ENCODE measurements at places on chromosomes 2 and 18. TPM values are rescaled to one million over a fixed set of nuclear protein-coding genes. Genes with fewer than 3 reads are reported as not detected.

The KYNU gene
- 0.75 TPM for total RNA-seq

The CAPG gene
- 7.4 TPM for total RNA-seq

The ZC3H8 gene
- 25.7 TPM for total RNA-seq

The DYSF gene
- total RNA-seq = not detected

The ELOA2 gene
- not detected for total RNA-seq

DNA sequence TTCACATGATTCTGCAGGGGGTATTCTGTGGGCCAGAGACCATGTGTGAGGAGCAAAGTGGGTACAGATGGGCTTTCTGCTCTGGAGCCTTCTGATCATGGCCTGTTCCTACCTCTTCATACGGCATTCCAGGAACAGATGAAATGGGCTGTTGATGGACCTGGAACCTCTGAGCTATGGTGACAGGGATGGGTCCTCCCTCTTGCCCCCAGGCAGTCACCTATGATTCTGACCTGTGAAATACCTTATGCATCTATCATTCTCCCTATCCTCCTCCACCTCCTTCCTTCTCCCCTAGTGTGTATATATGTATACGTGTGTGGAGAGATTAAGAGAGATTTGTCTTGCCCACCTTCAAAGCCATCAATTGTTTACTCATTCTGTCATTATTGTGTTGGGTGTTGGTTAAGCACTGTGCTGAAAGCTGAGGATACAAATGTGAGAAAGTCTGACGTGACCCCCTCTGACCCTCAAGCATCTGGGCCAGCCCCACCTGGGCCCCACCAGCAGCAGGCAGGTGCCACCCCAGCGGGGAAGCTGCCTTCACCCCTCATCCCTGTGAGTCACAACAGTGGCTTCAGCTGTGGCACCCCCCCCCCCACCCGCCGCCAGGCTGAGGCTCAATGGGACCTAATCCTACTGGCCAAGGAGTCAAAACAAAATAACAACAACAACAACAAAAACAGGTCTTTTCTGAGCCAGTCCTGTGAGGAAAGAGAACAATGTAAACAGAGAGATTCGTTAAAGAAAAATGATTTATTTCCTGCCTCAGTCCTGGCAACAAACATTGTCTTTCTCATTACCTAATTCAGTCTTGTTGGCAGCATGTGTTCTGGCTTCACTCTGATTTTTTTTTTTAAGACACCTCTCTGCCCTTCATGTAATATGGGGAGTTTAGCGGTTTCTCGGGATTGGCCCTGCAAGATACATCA is 103.8 kb upstream of the CDC42EP3 start:
- H3K27ac ChIP-seq = no peak overlapping the region
- DNase-seq = no peak
- H3K27me3 ChIP-seq = no peaks in the 10 kb centered on the region
- H3K4me1 ChIP-seq = peaks cover 8% of the 10 kb centered on the region

GRCh38 chr2:174344716-174345461 is 10.1 kb downstream of the SP9 start:
- no peak overlapping the region for H3K4me3 ChIP-seq
- H3K4me1 ChIP-seq = peaks cover 26% of the 10 kb centered on the region
- DNase-seq = peak; percentile 75
- H3K36me3 ChIP-seq = peaks cover 4% of the 10 kb centered on the region
- H3K27ac ChIP-seq = no peak overlapping the region
- no peaks in the 10 kb centered on the region for H3K27me3 ChIP-seq

DNA sequence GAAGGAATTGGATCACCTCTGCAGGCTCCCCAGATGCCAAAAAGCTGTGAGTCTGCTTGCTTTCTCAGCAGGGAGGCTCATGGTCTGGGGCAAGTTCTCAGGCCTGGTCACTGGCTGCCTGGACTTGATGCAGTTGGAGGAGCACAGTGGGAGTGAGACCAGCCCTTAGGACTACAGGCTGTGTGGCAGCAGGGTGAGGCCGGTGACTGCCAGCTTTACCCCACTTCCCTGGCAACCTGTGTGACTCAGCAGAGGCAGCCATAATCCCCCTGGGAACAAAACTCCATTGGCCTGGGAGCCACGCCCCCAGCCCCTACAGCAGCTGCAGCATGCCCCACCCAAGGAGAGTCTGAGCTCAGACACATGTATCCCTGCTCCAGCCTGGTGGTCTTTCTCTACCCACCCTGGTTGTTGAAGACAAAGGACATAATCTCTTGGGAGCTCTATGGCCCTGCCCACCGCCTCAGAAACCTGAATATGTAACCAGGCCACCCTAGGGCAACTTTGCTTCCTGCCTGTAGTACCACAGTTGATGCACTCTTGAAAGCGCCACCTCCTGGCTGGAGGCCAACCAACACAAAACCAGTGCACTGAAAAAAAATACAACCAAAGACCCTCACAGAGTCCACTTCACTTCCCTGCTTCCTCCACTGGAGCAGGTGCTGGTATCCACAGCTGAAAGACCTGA is 106.8 kb upstream of the SPATS2L start:
- H3K36me3 ChIP-seq = no peaks in the 10 kb centered on the region
- H3K27ac ChIP-seq = no peak overlapping the region
- no peak overlapping the region for H3K4me3 ChIP-seq
- peaks cover 3% of the 10 kb centered on the region for H3K4me1 ChIP-seq

DNA sequence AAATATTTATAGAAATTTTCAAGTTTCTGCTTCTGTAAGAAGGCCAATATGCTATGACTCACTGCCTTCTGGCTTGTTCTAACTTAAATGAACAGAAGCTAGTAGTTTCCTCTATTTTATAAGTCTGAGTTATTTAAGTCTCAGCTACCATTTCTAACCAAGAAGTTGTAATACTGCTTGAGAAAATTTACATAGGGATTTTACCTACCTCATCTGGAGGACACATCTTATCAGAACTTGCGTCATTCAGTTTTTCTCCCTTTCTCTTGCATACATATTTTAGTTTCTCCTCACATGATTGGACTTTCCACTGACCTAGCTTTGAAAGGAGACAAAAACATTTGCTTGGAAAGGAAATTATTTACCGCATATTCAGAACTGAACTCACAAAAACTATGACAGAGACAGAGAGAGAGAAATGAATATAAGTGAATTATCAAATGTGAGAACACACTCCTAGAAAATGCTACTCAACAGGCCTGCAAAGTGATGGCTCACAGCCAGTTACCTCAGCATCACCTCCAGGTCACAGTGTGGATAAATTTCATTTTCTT is 81.1 kb upstream of the CD302 start:
- H3K4me1 ChIP-seq = no peaks in the 10 kb centered on the region
- H3K4me3 ChIP-seq = no peak overlapping the region
- no peak overlapping the region for H3K27ac ChIP-seq
- no peaks in the 10 kb centered on the region for H3K27me3 ChIP-seq
- no peaks in the 10 kb centered on the region for H3K36me3 ChIP-seq

- no peaks in the 10 kb centered on the region for H3K36me3 ChIP-seq
- peaks cover 10% of the 10 kb centered on the region for H3K4me1 ChIP-seq
Observed at GRCh38 chr2:201931475-201931874, 102.2 kb upstream of the FZD7 start.

- H3K4me1 ChIP-seq = no peaks in the 10 kb centered on the region
- no peak overlapping the region for H3K4me3 ChIP-seq
- H3K36me3 ChIP-seq = no peaks in the 10 kb centered on the region
- no peak overlapping the region for H3K27ac ChIP-seq
Observed at GRCh38 chr2:55106148-55106547, 55.9 kb upstream of the RTN4 start.

- H3K27ac ChIP-seq = no peak overlapping the region
- H3K4me3 ChIP-seq = no peak overlapping the region
- no peaks in the 10 kb centered on the region for H3K36me3 ChIP-seq
- DNase-seq = no peak
- H3K4me1 ChIP-seq = no peaks in the 10 kb centered on the region
Observed at GRCh38 chr18:79000997-79001396, 21.4 kb downstream of the SALL3 start.

- H3K4me3 ChIP-seq = no peak overlapping the region
- no peaks in the 10 kb centered on the region for H3K36me3 ChIP-seq
- peaks cover 5% of the 10 kb centered on the region for H3K4me1 ChIP-seq
- no peak for DNase-seq
Observed at GRCh38 chr2:20578895-20579825, 71.7 kb downstream of the HS1BP3 start.

DNA sequence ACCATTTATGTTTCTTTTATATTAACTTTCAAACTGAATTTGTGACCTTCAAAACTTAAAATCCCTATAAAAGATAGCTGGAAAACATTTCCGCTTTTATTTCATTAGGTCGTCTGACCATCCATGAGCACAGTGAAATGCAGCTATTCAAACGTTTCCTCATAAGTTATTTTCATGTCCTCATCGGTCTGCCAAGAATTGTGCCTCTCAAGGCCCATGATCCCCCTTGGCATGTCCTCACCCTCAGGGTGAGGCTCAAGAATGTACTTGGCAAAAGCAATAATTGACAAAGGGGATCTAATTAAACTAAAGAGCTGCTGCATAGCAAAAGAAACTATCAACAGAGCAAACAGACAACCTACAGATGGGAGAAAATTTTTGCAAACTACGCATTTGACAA is 12.4 kb downstream of the SLC66A2 start:
- no peaks in the 10 kb centered on the region for H3K4me1 ChIP-seq
- no peak for DNase-seq
- H3K27ac ChIP-seq = no peak overlapping the region
- no peak overlapping the region for H3K4me3 ChIP-seq

- peaks cover 3% of the 10 kb centered on the region for H3K27me3 ChIP-seq
- H3K4me1 ChIP-seq = peaks cover 49% of the 10 kb centered on the region
- H3K36me3 ChIP-seq = peaks cover 9% of the 10 kb centered on the region
- peak; percentile 79 for DNase-seq
- peak overlapping the region; percentile 80 for H3K27ac ChIP-seq
Observed at GRCh38 chr18:74496508-74497323, 553 bp downstream of the CNDP2 start.

DNA sequence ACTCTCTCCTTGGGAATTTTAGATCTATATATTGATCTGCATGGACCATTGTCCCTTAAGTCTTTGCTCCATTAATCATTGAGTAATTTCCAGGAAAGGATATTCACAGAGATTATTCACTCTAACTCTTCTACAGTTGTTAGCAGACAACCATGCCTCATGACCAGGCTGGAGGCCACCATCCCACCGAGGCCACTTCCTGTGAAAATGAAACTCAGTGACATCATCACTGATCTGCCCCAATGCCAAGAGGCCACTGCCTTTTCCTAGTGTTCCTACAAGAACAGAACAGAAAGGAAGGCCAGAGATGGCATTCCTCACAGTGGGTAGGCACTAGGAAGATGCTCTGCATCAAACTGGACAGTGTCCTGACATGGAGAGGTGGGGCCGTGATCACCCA is 161.3 kb downstream of the DTNA start:
- no peak overlapping the region for H3K4me3 ChIP-seq
- no peaks in the 10 kb centered on the region for H3K27me3 ChIP-seq
- no peaks in the 10 kb centered on the region for H3K36me3 ChIP-seq
- H3K27ac ChIP-seq = no peak overlapping the region
- DNase-seq = no peak

DNA sequence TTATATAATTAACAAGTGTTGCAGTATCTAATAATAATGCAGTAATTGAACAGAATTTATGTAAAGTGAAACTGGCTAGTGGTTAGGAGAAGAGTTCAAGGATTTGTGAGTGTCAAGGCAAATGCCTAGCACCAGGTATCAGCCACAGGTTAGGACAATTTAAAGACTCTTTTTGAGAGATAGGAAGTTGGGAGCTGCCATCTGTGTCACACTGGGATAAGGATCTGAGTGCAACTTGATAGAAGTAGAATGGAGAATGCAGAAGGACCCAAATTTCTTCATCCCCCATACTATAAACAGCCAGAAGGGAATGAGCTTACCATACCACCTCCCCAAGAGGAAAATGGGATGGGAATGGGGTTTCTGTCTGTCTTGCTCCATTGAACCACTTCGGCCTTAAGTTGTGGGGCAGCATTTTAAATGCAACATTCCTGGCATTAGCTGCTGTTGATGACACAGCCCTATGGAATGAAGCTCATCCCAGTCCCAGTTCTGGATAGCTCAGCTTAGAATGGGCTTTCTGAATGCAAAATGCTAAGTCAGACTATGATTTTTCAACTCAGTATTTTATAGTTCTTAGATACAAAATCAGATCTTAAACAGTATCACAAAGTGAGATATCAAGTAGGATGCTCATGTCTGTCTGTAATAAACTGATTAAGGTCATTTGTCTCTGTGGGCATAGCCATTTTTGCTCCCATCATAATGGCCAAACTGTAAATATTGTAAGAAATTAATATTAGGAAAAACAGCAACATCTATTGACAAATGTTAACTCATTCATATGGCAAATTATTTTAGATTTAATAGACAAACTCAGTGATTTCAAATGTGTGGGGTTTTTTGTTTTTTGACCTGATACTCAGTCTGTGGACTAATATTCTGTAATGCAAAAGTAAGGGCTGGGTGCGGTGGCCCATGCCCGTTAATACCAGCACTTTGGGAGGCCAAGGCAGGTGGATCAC is 44.0 kb downstream of the GPR155 start:
- no peaks in the 10 kb centered on the region for H3K36me3 ChIP-seq
- H3K27me3 ChIP-seq = no peaks in the 10 kb centered on the region
- no peak overlapping the region for H3K27ac ChIP-seq
- H3K4me1 ChIP-seq = no peaks in the 10 kb centered on the region
- H3K4me3 ChIP-seq = no peak overlapping the region
- no peak for DNase-seq

GRCh38 chr2:229314117-229314516 is 43.0 kb upstream of the PID1 start:
- no peaks in the 10 kb centered on the region for H3K36me3 ChIP-seq
- DNase-seq = no peak
- no peaks in the 10 kb centered on the region for H3K4me1 ChIP-seq
- H3K27ac ChIP-seq = no peak overlapping the region
- H3K27me3 ChIP-seq = no peaks in the 10 kb centered on the region

DNA sequence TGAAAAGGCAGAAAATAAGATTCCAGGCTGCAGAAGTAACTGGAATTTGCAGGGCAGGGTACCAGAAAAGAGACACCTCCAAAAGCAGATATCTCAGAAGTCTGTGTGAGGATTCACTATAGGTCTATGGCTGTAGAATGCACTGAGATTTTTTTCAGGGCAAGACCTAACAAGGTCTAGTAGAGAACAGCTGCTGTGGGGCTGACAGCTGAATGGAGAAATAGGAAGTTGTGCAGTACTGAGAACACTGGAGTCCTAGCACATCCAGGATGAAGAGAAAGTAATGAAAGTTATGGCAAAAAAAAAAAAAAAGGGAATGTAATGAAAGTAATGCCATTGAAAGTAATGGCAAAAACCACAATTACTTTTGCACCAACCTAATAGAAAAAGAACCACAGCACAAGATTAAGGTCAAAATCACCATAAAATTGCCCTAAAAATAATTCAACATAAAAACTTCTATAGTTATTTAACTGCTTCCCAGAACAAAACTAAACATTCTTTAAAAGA is 57.3 kb downstream of the CPO start:
- H3K27me3 ChIP-seq = no peaks in the 10 kb centered on the region
- no peak overlapping the region for H3K27ac ChIP-seq
- no peak for DNase-seq
- no peaks in the 10 kb centered on the region for H3K4me1 ChIP-seq
- H3K4me3 ChIP-seq = no peak overlapping the region

DNA sequence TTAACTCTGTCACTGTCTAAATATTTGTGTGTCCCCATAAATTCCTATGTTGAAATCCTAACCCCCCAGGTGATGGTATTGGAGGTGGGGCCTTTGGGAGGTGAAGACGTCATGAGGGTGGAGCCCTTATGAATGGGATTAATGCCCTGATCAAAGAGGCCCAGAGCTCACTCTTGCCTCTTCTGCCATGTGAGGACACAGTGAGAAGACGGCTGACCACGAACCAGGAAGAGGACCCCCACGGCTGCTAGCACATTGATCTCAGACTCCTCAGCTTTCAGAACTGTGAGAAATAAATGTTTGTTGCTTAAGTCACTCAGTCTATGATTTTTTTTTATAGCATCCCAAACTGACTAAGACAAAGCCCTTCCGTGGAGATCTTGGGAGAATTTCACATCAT is 71.2 kb downstream of the BCL2L11 start:
- no peak overlapping the region for H3K27ac ChIP-seq
- H3K27me3 ChIP-seq = no peaks in the 10 kb centered on the region
- H3K36me3 ChIP-seq = no peaks in the 10 kb centered on the region
- peaks cover 12% of the 10 kb centered on the region for H3K4me1 ChIP-seq

Measured in Karpas-422 (cell line).